Left lobe of liver (tissue), 2 donors: ENCODE measurements at places on chromosomes 16 and 17. TPM values are rescaled to one million over a fixed set of nuclear protein-coding genes. Genes with fewer than 3 reads are reported as not detected.

SLC16A11 gene
- total RNA-seq = 2.5 TPM

TUBB3 gene
- total RNA-seq = 0.40 TPM

DNA sequence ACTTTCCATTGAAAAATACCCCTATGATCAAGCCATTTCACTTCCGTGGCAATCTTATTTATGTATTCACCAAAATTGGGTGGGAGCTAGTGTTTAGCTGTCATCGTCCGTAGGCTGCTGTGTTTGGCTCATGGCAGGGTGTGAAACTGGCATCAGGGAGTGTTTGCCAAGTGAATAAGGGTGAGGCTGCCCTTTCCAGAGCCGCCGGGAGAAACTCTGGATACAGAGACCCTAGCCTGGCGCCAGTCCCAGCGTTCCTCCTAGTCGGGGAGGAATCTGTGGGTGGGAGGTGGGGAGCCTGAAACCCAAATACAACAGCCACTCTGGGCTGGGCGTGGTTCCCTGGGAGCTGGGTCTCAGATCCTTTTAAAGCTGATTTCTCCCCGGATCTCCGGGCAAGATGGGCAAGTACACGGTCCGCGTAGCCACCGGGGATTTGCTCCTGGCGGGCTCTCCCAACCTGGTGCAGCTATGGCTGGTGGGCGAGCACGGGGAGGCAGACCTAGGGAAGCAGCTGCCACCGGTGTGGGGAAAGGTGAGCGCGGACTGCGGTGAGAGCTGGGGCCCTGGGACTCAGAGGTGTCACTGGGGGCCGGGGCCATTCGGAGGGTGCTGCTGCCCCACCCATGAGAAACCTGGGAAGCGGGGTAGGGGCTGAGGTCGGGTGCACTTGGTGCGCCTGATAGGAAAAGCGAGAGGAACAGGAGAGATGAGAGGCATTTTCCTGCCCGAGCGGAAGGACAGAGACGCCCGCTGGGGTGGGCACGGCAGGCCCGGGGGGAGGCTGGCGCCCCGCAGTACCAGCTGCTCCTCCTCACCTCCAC, 62.1 kb upstream of the TEKT1 start:
- DNase-seq = no peak

- peak; percentile 42 for DNase-seq
Observed at GRCh38 chr16:81394966-81395655, 49.5 kb upstream of the CMIP start.

- peak; percentile 75 for DNase-seq
Observed at GRCh38 chr16:8173111-8173644, 417.1 kb downstream of the TMEM114 start.

DNA sequence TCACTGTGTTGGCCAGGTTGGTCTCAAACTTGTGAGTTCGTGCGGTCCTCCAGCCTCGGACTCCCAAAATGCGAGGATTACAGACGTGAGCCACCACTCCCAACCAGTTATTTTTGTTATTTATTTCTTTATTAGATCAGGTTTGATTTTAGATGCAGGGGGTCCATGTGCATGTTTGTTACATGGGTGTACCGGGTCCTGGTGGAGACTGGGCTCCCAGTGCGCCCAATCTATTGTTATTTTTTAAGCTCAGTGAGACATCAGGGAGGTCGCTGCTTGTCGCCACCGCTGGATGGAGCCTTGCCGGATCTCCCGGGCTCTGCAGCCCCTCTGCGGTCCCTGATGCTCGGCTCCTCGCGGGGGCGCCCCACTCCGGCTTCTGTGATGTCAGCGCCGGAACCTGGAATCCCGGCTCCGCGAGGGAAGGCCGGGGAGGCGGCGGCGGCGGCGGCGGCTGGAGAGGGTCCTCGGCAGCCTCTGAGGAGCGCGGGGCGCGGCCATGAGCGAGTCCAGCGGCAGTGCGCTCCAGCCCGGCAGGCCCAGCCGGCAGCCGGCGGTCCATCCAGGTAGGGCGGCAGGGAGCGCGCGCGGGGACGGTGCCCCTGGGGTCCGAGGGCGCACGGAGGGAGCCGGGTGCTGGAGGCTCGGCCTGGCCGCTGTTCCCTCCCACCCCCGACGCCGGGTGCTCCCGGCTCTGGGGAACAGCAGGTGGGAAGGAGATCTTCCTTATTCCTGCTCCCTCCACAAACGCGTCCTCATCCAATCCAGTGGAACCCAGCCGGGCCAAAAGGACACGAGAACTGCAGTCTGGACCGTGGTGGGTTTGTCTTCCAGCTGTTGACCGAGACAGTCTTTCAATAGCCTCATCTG, at the start of gene TMC7:
Gene TMC7, plus strand, starts transcription at position 370 of the 870 bp plus-strand sequence. Its CDS starts 130 bp downstream, at position 500.
- peak; percentile 71 for DNase-seq

DNA sequence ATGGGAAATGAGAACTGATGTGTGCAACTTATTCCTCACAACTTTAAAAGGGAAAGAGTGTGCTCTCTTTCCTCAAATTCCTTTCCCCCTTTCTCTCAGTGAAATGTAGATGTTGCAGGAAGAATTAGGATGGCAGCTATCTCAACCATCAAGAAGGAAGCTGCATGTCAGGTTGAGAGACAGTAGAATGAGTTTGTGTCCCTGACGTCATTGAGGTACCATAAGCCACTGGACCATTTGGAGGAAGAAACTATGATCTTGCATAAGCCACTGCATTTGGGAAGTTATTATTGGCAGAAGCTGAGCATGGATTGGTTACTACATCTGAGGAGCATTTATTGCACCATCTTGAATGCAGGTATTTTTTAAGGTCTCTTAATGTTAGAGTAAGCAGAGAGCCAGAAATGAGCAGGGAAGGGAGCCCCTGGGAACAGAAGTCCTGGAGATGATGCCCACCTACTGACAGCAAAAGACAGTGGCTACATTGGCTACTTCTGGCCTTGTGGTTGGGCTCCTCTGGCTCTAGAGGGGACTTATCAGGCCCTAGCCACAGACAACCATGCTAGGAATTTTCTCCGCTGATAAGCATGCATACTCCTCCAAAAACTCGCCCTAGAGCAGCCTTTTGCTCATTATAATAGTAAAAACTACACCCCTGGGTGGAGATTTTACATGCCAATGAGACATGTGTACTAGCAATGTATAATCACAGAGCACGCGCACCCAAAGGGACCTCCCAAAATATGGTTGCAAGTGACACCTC, 249.0 kb upstream of the SALL1 start:
- DNase-seq = no peak

GRCh38 chr17:16415031-16415924, at the start of gene TRPV2:
TSS of gene TRPV2 (plus strand) at chr17:16415571. CDS start at chr17:16417669, 2,098 bp downstream.
- peak; percentile 61 for DNase-seq

DNA sequence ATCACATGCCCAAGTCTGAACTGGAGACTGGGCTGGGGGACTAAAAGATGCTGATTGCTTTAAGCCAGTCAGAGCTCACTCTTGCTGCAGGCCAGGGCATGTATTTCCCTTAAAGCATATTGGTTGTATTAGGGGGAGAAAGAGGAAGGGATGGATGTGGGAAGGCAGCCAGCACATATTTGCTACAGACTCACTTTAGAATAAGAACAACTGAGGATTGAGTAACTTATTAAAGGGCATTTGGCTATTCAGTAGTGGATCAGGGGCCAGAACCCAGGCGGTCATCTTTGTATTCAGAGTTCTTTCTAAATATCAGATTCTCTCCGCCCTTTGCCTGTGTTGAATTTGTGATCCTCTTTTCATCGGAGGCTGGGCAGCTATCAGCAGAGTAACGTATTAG, 231.7 kb downstream of the HAPSTR1 start:
- DNase-seq = peak; percentile 77
